Dermis lymphatic vessel endothelial cell (primary cell): ENCODE measurements at places on chromosomes 11 and 22. TPM values are rescaled to one million over a fixed set of nuclear protein-coding genes. Genes with fewer than 3 reads are reported as not detected.

MICAL3 gene
- total RNA-seq: 17.0 and 19.0 TPM in 2 replicates

GGTLC2 gene
- total RNA-seq: not detected in 2 replicates

DBX1 gene
- total RNA-seq: not detected in 2 replicates

ENDOD1 gene
- 89.2 and 113 TPM in 2 replicates for total RNA-seq

TRIM51 gene
- total RNA-seq: not detected in 2 replicates

LDHAL6A gene
- not detected in 2 replicates for total RNA-seq

FAT3 gene
- total RNA-seq: under 0.01 and 0.11 TPM in 2 replicates

BDNF gene
- total RNA-seq: under 0.01 and 0.33 TPM in 2 replicates

PAK1 gene
- total RNA-seq: 0.17 and 0.65 TPM in 2 replicates

CTSW gene
- total RNA-seq: 0.17 and 0.33 TPM in 2 replicates

DESI1 gene
- 9.6 and 12.4 TPM in 2 replicates for total RNA-seq
